ENCODE measurements at places on chromosomes 5 and 9.

GRCh38 chr9:134758949-134759607 lies 117.5 kb downstream of the COL5A1 start:
- no peak for DNase-seq

GRCh38 chr9:129964901-129965734 lies 77.9 kb downstream of the FNBP1 start:
- DNase-seq: no peak

- DNase-seq: no peak
These were observed 206.8 kb upstream of the ITGA1 start for GRCh38 chr5:52580921-52581320.

- DNase-seq: peak; percentile 78
These were observed 202.5 kb downstream of the MEF2C start for GRCh38 chr5:88680253-88681132.

GRCh38 chr9:91519520-91520277 lies 96.1 kb upstream of the NFIL3 start:
- DNase-seq: no peak

- no peak for DNase-seq
These were observed 103.6 kb upstream of the EGFLAM start for GRCh38 chr5:38154615-38155204.

DNA sequence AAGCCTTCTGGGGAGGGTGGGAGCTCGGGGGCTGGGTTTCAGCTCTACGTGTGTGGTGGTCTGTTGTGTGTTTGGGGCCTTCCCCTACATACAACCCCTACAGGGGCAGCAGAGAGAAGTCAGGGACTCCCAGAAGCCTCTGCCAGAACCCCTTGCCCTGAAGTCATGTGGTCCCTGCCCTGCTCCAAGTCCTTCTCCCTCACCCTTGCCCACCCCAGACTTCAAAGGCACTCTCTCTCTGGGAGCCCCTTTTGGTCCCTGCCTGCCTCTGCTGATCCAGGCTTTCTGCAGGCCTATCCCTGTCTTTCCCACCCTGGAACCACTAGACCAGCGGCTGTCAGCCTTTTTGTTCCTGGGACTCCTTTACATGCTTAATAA lies 61.1 kb upstream of the PSD2 start:
- no peak for DNase-seq

DNA sequence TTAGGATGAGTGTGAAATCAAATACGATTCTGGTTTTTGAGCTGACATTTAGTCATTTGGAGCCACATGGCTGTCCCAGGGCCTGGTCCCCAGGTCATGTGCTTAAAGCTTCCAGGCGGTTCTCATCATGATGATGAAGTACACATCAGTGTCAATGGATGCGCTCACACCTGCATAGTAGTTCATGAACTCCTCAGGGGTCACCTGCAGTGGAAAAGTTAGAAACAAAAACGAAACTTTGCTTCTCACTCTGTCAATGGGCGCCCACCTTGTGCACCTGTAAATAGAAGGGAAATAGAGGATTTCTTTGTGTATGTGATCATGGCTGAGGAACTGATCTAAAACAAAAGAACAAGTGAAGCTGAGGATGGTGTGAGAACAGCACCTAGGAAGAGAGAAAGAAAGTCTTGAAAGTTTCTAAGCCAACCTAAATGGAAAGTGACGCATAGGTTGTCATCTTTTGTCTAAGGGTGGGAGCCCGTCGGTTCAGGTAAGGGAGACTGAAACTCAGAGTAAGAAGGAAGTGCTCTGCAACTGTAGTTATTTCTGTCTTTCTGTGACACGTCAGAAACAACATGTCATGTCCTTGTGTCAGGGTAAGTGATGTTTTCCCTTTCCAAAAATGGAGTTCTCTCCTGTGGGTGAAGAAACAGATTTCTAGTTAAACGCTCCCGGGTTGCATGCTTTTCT lies 33.8 kb downstream of the CAPSL start:
- no peak for DNase-seq

GRCh38 chr9:137031904-137032640 lies at the start of gene FUT7:
Gene FUT7 (minus strand): TSS chr9:137032088. CDS start chr9:137031991, 97 bp downstream.
- DNase-seq: no peak

DNA sequence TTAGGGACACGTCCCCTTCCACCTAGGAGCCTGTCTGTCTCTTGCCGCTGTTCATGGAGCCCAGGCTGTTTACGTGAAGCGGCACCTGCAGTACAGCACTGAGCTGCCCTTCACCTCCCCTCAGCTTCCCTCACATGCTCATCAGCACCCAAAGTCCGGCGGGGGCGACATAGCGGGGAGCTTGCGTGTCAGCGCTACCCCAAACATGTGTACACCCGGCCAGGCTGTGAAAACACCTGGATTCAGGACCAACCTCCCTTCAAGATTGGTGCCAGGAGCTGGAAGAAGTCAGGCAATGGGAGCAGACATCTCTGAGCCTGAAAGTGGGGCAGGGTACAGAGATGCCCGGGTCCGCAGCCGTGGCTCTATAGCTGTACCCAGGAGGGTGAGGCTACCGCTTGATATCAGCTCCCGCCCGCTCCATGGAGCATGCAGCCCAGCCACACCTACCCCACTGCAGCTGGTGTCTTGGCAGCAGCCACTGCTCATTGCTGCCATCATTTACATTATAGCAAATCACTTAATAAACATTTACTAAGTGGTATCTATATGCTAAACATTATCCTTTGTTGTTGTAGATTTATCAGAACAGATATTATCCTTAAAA lies 712.1 kb downstream of the CDH9 start:
- no peak for DNase-seq

GRCh38 chr9:130201399-130201873 lies 29.2 kb downstream of the NCS1 start:
- DNase-seq: no peak

- DNase-seq: peak; percentile 21
These were observed 132.2 kb downstream of the FBXO4 start for GRCh38 chr5:42057254-42057690.

DNA sequence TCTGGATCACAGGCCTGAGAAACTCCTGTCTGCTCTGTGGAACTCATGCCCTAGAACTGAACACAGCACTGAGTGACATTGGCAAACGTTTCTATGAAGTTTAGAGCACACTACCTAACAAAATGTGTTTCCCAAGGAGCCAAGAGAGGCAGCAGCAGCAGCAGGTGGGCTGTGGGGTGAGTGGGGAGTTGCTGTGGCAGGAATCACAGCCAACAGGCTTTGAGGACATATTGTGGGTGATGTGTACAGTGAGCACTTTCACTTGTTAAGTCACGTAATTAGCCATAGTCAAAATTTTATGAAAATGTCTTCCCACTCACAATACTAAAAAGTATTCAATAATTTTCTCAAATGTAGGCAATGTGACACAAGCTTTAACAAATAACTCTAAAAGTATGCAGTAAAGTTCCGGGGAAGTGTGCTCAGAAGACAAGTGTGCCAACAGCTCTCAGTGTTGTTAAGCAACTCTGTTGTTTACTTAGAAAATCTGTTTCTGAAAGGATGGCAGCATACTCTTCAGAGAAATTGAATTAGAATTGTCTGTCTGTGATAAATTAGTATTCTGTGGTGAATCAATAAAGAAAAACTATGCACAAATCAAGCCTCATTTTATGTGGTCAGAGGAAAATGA lies 482.1 kb downstream of the SEMA5A start:
- no peak for DNase-seq

- DNase-seq: no peak
These were observed 9.0 kb upstream of the PRR7 start for GRCh38 chr5:177437623-177438022.

Measured in naive thymus-derived CD8-positive, alpha-beta T cell (primary cell).